ENCODE measurements at places on chromosomes 4 and X. TPM values are rescaled to one million over a fixed set of nuclear protein-coding genes. Genes with fewer than 3 reads are reported as not detected.

Gene SMIM10L2A
- polyA plus RNA-seq, result 2.8 TPM

Gene TBX22
- 0.11 TPM for polyA plus RNA-seq

Gene HSPA4L
- 7.4 TPM for polyA plus RNA-seq

Gene TMPRSS11E
- polyA plus RNA-seq, result not detected

Gene KCND1
- 1.3 TPM for polyA plus RNA-seq

Gene ZAR1
- polyA plus RNA-seq, result not detected

Gene GRIA2
- 4.5 TPM for polyA plus RNA-seq

Gene GNRHR
- 0.22 TPM for polyA plus RNA-seq

Gene ARL13A
- polyA plus RNA-seq, result 0.35 TPM

Gene STS
- polyA plus RNA-seq, result 12.1 TPM

Gene CFAP47
- polyA plus RNA-seq, result not detected

Gene SUPT20HL2
- 0.13 TPM for polyA plus RNA-seq

Gene PPARGC1A
- polyA plus RNA-seq, result 13.7 TPM

Gene EDNRA
- 21.9 TPM for polyA plus RNA-seq

Gene ARL9
- polyA plus RNA-seq, result 0.50 TPM

Gene CPZ
- polyA plus RNA-seq, result 6.3 TPM

Gene PAGE4
- not detected for polyA plus RNA-seq

Gene HELT
- polyA plus RNA-seq, result not detected

Gene CNKSR2
- polyA plus RNA-seq, result 1.7 TPM

Measured in muscle of back (tissue), 13 donors.